ENCODE measurements at places on chromosomes 4 and X. TPM values are rescaled to one million over a fixed set of nuclear protein-coding genes. Genes with fewer than 3 reads are reported as not detected.

DNA sequence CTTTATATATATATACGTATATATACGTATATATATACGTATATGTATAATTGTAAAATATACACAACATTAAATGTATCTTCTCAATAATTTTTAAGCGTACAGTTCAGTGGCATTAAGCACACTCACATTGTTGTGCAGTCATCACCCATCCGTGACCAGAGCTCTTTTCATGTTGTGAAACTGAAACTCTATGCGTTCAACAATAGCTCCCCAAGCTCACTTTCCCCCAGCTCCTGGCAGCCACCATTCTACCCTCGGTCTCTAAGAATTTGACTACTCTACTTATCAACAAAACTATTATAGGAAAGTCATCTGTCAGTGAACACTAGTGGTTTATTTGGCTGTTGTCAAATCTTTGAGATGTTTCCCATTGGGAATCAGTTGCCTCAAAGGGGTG is 621.8 kb upstream of the GALNT7 start:
- no peak overlapping the region for H3K4me3 ChIP-seq
- no peak for DNase-seq
- no peaks in the 10 kb centered on the region for H3K4me1 ChIP-seq
- H3K27ac ChIP-seq, result no peak overlapping the region
- H3K36me3 ChIP-seq, result no peaks in the 10 kb centered on the region

GRCh38 chrX:110409925-110410324 is 51.3 kb downstream of the RTL9 start:
- H3K4me1 ChIP-seq, result peaks cover 15% of the 10 kb centered on the region
- DNase-seq, result no peak
- no peak overlapping the region for H3K27ac ChIP-seq
- H3K4me3 ChIP-seq, result no peak overlapping the region

DNA sequence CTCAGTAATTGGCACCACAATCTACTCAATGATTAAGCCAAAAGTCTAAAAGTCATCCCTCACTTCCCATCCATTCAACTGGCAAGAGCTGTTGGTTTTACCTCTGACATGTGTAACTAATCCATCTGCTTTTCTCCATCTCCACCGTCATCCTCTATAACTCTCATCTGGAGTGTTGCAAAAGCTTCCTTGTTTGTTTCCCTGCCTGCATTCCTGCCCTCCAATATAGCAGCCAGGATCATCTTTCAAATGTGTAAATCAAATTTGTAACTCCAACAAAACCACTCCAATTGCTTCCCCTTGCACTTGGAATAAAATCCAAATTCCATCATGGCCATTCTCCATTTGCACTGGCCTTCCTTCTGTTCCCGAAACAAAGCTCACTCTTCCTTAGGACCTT is 4.3 kb upstream of the PLAC8 start:
- no peaks in the 10 kb centered on the region for H3K27me3 ChIP-seq
- H3K4me1 ChIP-seq, result no peaks in the 10 kb centered on the region
- no peak for DNase-seq
- no peak overlapping the region for H3K27ac ChIP-seq
- no peaks in the 10 kb centered on the region for H3K36me3 ChIP-seq

The SHISA3 gene
- total RNA-seq, result 0.18 TPM

- no peaks in the 10 kb centered on the region for H3K27me3 ChIP-seq
- H3K27ac ChIP-seq, result no peak overlapping the region
- H3K4me1 ChIP-seq, result no peaks in the 10 kb centered on the region
- no peak overlapping the region for H3K4me3 ChIP-seq
Observed at GRCh38 chrX:16683007-16683664, 29.3 kb downstream of the CTPS2 start.

GRCh38 chr4:90648791-90649190 is 521.6 kb downstream of the CCSER1 start:
- DNase-seq, result no peak
- no peak overlapping the region for H3K27ac ChIP-seq
- H3K4me3 ChIP-seq, result no peak overlapping the region
- no peaks in the 10 kb centered on the region for H3K27me3 ChIP-seq
- no peaks in the 10 kb centered on the region for H3K4me1 ChIP-seq

DNA sequence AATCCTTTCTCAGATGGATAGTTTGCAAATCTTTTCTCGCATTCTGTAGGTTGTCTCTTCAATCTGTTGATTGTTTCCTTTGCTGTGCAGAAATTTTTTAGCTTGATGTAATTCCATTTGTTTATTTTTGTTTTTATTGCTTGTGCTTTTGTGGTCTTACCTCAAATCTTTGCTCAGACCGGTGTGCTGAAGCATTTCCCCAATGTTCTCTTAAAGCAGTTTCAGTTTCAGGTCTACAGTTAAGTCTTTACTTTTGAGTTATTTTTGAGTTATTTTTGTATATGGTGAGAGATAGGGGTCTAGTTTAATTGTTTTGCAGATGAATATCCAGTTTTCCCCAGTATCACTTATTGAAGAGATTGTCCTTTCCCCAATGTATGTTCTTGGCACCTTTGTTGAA is 18.2 kb upstream of the SLC25A14 start:
- no peaks in the 10 kb centered on the region for H3K36me3 ChIP-seq
- H3K4me3 ChIP-seq, result no peak overlapping the region

The RXFP1 gene
- total RNA-seq, result not detected

The BGN gene
- 6.7 TPM for total RNA-seq

DNA sequence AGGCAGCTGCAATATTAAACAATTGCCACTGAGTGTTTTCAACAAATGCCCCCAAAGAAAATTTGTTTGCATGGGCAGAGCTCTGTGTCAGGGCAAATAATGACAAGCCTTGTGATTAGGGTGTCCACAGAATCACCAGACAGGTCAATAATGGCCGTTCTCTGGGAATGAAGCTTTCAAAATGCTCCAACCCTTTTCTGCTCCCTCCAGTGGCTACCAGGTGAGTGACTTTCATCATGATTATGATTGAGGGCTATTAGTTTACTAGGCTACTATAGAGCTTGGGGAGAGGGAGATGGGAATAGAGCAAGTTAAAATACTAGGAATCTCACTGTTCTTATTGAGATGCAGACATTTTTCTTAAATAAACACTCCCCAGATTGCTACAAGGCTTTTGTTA is 23.5 kb downstream of the IRS4 start:
- H3K27ac ChIP-seq, result no peak overlapping the region
- no peak for DNase-seq
- no peaks in the 10 kb centered on the region for H3K36me3 ChIP-seq
- H3K4me1 ChIP-seq, result no peaks in the 10 kb centered on the region

The ARSJ gene
- 10.3 TPM for total RNA-seq

DNA sequence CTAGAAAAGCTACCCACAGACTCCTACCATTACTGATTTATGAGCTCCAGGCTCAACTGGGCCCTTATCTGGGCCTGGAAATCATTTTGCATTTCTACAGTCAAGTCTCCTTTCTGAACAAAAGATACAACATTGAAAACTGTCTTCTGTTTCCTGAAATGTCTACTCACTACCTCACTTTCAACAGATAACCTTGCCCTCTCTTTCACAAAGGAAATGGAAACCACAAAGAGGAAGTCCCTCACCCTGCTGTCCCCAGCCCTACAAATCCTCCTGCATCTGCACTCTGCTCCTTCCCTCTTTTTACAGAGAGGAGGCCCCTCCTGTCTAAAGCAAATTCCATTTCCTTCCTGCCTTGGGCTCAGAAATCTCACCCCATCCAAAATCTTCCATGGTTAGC is 24.8 kb upstream of the CYBB start:
- H3K27ac ChIP-seq, result no peak overlapping the region
- H3K4me3 ChIP-seq, result no peak overlapping the region
- no peak for DNase-seq
- no peaks in the 10 kb centered on the region for H3K4me1 ChIP-seq

- DNase-seq, result no peak
- H3K36me3 ChIP-seq, result no peaks in the 10 kb centered on the region
- no peaks in the 10 kb centered on the region for H3K27me3 ChIP-seq
- H3K4me3 ChIP-seq, result no peak overlapping the region
- H3K27ac ChIP-seq, result no peak overlapping the region
- H3K4me1 ChIP-seq, result no peaks in the 10 kb centered on the region
Observed at GRCh38 chrX:43633757-43634156, 22.3 kb upstream of the MAOA start.

DNA sequence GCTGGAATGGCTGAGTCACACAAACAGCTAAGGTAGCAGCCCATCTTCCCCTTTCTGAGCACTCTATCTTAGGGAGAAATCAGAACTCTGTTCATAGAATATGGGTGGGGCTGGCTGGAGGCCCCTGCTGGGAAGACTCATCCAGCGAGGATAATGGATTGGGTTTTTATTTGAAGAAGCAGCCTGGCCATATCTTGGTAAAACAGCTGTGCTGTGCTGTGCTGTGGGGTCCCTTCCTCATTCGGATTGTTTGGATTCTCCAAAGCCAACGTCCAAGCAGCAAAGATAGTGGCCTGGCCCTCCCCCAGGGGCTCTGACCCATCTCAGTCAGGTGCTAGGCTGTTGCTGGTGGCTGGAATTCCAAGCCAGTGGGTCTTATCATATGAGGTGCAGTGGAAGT is 63.8 kb downstream of the ZNF718 start:
- H3K4me1 ChIP-seq, result no peaks in the 10 kb centered on the region
- no peak overlapping the region for H3K27ac ChIP-seq
- no peaks in the 10 kb centered on the region for H3K27me3 ChIP-seq
- no peaks in the 10 kb centered on the region for H3K36me3 ChIP-seq
- DNase-seq, result no peak

DNA sequence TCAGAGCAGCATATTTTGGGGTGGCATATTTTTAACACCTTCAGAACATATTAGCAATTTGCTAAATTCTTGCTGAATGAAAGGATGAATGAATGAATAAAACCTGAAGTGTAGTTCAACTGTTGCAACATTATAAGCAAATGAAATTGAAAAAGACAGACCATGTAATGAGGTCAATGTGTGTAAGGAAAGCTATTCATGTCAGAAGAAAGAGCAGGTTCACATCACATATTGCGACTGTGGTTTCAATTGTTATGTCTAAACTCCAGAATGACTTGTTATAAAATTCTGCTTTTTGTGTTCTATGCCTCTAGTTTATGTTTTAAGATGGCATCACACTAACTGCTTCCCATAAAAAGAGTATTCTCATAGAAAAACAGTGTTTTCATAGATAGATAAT is 32.9 kb upstream of the DSPP start:
- no peaks in the 10 kb centered on the region for H3K27me3 ChIP-seq
- no peak overlapping the region for H3K27ac ChIP-seq
- H3K4me1 ChIP-seq, result no peaks in the 10 kb centered on the region
- no peaks in the 10 kb centered on the region for H3K36me3 ChIP-seq
- no peak for DNase-seq

The HERC6 gene
- 41.1 TPM for total RNA-seq
